ENCODE measurements at places on chromosomes 4 and X. TPM values are rescaled to one million over a fixed set of nuclear protein-coding genes. Genes with fewer than 3 reads are reported as not detected.

- H3K36me3 ChIP-seq, result no peaks in the 10 kb centered on the region
- no peak overlapping the region for H3K27ac ChIP-seq
- H3K27me3 ChIP-seq, result no peaks in the 10 kb centered on the region
- H3K4me3 ChIP-seq, result no peak overlapping the region
Measured at GRCh38 chrX:115423086-115423485, 133.6 kb downstream of the LUZP4 start.

DNA sequence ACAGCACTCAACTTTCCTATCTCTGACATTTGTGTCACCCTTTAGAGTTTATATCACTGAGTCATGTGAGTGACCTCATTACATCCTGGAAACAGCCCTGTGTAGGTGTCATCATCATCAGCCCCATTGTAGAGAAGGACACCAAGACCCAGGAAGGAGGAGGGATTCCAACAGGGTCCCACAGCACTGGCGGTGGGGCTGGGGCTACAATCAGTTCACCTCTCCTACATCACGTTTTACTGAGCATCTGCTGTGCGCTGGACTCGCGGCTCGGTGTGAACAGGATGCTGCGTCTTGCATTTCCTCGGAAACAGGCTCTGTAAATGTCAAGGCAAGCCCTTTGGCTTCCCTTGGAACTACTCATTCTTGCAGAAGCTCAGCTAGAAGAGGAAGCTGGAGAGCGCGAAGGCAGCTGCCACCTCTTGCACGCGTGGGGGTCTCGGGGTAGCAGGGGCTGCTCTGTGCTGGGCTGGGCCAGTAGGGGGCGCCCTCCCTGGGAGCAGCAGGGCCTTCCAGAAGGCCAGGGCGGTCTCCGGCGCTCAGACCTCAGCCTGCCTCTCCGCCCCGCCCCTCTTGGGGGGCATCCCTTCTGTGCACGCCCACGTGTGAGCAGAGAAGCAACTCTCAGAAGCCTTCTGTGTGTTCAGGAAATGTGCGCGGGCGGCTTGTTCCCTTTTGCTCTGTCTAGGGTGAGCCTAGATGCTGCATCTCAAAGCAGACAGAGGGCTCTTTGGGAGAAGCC lies 29.0 kb downstream of the REELD1 start:
- no peak overlapping the region for H3K4me3 ChIP-seq
- H3K27me3 ChIP-seq, result no peaks in the 10 kb centered on the region
- H3K27ac ChIP-seq, result no peak overlapping the region
- H3K4me1 ChIP-seq, result no peaks in the 10 kb centered on the region
- DNase-seq, result peak; percentile 27

DNA sequence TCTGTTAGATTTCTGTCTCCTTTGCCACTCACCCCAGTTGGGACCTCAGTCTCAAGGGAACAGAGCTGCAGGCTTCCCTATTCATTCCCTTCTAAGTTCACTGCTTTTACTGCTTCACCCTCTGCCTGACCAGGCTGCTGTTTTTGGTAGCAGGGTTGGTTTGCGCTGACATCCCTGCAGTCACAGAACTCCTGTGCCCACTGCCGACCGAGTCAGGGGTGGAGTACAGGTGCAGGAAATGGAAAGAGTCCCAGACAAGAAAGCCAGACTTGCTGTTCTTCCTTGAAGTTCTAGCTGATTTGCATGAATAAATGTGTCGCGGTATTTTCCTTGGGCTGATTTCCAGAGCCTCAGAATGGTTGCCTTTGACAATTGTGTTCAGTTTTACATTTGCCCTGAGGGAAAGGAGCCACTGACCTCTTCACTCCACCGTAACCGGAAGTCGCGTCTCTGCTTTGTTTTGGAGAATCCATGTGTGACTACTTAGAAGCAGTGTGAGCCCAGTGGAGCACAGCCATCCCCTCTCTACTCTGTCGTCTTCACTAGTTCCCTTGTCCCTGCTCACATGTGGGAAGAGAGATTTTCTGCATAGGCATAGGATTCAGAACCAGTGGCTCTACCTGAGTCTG lies 84.8 kb downstream of the TNIP2 start:
- H3K27ac ChIP-seq, result peak overlapping the region; percentile 70
- H3K4me1 ChIP-seq, result no peaks in the 10 kb centered on the region
- H3K27me3 ChIP-seq, result no peaks in the 10 kb centered on the region
- H3K4me3 ChIP-seq, result no peak overlapping the region

- H3K36me3 ChIP-seq, result peaks cover 9% of the 10 kb centered on the region
- H3K27me3 ChIP-seq, result no peaks in the 10 kb centered on the region
- H3K4me1 ChIP-seq, result no peaks in the 10 kb centered on the region
Measured at GRCh38 chr4:19155568-19155967, 1096.1 kb upstream of the SLIT2 start.

Gene GPRIN3
- total RNA-seq, result 0.15 TPM

DNA sequence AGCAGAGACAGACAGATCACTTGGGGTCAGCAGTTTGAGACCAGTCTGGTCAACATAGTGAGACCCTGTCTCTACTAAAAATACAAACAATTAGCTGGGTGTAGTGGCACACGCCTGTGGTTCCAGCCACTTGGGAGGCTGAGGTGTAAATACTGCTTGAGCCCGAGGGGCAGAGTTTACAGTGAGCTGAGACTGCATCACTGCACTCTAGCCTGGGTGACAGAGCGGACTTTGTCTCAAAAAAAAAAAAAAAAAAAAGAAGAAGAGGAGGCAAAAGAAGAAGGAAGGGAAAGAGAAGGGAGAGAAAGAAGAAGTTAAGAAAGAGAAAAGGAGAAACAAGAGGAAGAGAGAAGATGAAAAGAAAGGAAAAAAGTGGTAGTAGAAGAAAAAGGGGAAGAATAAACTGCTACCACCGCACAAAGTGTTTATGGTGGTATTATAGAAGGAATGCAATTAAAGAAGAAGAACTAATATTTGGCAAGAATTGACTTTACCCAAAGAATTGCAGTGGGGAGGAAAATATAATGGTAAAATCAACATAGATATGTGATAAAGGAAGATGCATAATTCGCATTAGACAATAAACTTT lies 19.6 kb upstream of the NSUN7 start:
- no peak overlapping the region for H3K4me3 ChIP-seq
- no peak for DNase-seq
- H3K27me3 ChIP-seq, result no peaks in the 10 kb centered on the region
- H3K36me3 ChIP-seq, result no peaks in the 10 kb centered on the region
- no peak overlapping the region for H3K27ac ChIP-seq

DNA sequence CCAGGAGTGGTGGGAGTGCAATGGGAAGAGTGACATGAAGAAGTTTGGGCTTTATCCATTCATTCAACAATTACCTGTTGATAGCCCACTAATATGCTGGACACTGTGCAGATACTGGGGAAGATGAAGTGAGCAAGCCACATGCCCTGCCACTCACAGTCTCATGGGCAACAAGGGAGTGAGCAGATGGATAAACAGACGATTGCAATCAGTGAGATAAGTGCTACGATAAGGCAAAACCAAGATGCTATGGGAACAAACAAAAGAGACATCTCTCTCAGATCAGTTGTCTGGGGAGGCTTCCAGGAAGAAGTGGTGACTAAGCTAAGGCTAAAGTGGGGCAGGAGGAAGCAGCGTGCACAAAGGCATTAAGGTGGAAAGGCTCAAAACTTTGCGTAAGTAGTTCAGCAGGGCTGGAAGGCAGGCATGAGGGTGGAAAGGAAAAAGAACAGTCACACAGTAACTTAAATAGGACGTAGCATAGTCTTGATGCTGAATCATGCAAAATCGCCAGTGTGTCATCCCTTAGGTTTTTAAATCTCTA lies 31.7 kb downstream of the GAB3 start:
- H3K4me3 ChIP-seq, result no peak overlapping the region
- no peak overlapping the region for H3K27ac ChIP-seq
- no peak for DNase-seq
- no peaks in the 10 kb centered on the region for H3K4me1 ChIP-seq

Gene NDP
- total RNA-seq, result 2.5 TPM

Gene POLN
- 1.5 TPM for total RNA-seq

Gene PDLIM3
- 1.4 TPM for total RNA-seq
